ENCODE measurements at places on chromosomes 6 and 20.
A peak's percentile ranks its signal among the peaks of the same experiment; 100 is the strongest.

- peak; percentile 38 for DNase-seq
These were observed 8.0 kb downstream of the TP53RK start for GRCh38 chr20:46681032-46681854.

- no peak for DNase-seq
These were observed 502.9 kb upstream of the NOX3 start for GRCh38 chr6:155958550-155958949.

DNA sequence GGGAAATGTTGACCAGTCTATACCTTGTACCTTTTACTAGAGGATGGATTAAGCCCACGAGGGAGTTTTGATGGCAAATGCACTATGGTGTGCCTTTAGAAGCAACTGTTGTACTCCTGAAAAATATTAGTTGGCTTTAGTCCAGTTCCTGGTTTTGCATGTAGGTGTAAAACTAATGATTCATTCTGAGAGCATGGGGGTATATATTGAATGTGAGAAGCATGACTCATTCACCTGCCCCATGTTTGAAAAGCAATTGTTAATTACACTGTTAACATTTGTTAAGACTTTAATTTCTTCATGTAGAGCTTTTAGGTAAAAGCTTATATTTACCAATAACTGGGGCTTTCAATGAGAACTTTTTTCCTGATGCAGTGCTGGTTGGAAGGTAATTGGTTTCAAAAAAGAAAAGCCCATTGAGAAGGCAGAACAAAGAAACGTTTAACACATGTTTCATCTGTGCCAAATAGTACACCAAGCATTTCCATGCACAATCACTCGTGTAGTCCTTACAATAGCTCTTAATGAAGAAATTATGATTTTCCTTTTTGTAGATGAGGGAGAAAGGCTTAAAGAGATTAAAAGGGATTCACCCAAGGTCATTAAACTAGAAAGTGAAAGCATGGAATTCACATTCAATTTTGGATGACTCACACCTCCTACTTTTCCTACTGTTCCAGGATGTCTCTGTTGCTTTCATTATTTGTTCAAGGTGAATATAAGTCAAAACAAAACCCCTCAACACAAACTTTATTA lies 134.1 kb downstream of the CCDC170 start:
- no peak for DNase-seq

DNA sequence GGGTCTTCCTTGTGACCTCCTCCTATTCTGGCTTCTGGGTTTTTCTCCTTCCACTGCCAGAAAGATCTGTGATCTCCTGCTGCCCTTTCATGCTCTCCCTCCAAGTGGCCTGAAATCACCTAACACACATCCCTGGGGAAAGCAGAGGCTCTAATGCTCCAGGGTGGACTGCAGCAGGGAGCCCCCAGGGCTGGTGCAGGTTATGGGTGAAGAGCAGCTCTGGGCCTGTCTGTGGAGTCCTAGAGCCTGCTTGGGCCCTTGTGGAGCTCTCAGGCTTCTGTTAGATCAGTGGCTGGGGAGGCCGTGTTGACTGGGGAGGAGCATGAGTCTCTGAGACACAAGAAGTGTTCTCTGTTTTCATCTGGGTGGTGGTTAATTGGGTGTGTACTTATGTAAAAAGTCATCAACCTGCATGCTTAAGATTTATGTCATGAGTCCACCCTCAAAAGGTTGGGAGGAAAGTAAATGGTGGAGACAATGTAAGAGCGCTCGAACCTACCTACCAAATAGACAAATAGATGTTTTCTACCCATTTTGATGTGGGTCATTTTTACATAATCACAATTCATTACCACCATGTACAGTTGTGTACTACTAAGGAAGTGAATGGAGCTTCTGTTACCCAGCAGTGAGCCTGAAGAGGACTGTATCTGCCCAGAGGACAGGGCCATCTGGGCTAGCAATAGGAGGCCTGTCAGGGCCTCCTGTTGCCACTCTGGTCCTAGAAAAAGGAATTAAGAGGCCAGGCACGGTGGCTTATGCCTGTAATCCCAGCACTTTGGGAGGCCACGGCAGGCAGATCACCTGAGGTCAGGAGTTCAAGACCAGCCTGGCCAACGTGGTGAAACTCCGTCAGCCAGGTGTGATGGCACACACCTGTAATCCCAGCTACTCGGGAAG lies 32.0 kb upstream of the RNF8 start:
- no peak for DNase-seq

DNA sequence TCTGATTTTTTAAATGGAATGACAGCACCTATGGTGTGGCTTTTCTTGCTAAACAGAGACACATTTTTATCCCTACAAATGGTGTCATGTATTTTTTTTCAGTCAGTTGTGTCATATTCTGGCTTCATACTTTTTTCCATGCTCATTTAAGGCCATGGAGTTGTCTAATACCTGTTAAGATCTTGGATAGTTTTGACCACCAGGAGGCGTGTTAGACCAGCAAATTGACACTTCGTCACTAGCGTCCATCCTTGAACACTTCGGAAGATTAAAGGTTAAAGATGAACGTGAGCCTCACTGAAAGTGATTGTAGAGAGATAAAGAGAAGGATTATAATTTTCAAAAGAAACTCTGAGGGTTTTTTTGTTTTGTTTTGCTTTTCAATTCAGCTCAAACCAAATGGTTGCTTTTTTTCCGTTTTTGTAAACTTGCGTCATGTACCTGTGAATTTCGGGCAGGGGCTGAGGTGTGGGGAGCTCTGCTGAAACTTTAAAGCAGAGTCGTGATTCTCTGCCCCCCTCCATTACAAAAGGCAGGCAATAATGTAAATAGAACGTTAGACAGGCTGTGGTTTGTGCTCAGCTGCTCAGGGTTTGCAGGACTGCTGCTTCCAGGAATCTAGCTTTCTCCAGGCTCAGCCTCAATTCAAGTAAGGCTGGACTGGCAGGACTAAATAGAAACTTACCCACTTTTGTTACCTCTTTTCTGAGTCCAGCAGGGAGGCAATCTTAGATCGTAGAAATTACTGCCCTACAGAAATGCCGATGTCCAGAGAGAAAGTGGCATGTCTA lies 245.1 kb downstream of the FOXA2 start:
- DNase-seq = no peak

GRCh38 chr6:125769147-125769783 lies 19.8 kb downstream of the HEY2 start:
- DNase-seq = no peak

- no peak for DNase-seq
These were observed 235.8 kb downstream of the SMOC2 start for GRCh38 chr6:168676552-168677322.

DNA sequence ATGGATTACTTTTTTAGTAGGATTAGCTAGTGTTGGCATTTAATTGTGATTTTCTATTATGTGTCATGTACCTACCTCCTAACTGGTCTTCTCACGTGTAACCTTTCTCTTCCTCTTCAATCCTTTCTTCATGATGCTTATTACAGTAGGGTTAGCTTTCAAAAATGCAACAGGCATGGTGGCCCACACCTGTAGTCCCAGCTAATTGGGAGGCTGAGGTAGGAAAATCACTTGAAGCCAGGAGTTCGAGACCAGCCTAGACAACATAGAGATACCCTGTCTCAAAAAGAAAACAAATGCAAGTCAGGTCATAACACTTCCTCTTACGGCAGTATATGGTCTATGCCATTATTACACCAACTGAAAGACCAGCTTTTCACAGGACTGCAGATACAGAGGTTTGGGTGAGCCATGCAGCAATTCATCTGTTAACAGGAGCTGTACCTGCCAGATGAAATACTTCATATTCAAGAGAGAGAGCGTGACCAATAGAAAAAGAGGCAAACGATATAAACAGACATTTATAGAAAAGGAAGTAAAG lies 195.0 kb downstream of the TMEM242 start:
- DNase-seq = no peak

DNA sequence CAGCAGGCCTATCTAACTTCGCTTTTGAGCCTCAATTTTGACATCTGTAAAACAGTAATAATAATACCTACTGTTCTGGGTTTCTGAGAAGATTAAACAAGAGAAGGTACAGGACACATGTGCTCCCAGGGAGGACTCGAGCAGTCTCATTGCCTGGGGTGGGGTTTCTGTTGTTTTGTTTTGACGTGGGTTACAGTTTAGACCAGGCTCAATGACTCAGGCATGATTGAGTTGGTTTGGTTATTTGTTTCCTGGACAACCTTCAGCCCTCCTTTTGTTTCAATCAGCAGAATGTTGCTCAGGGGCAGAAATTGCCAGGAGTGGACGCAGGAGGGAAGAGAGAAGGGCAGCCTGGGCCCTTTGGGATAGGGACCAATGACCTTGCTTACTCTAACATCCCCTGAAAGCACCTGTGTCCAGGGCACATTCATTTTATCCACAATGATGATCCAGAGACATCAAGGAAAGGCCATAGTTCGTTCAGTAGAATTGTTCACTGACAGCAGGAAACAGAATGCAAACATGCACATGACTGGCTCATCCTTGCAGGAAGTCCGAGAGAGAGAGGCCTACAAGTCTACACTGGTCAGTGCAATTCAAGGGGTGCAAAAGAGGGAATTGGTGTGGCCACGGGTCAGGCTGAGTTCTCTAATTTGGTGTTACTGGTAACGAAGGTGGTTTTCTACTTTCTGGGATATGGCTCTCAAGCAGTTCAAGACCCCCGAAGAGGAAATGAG lies 74.5 kb upstream of the MRPS10 start:
- DNase-seq = no peak

DNA sequence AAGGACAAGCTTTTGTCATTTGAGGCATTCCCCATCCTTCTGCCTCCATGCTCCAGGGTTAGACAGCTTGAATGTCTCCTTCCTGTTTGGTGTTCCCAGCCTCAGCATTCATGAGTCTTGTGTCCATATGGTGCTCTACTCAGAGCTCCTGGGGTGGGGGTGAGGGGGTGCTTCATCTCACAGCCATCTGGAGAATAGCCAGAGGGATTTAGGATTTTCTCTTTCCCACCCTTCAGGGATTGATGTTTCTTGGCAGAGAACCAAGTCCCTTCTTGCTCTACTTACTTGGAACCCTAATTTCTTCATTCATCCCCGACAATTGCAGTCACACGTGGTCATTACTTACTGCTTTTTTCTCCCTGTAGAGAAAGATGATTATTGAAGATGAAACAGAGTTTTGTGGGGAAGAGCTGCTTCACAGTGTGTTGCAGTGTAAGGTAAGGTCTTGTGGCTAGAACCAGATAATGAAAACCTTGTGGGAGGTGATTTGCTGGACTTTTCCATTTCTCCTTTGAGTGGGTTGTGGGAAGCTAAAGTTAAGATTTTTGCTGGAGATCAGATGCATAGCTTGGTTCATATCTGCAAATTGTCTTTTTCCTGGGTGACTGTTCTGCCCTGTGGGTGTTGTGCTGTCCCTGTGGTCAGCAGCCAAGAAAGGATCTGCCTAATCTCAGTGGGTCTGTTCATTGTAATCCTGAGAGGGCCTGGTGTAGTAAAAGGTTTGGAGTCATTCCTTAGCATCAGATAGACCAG lies 18.6 kb downstream of the CMTR1 start:
- DNase-seq = no peak

- DNase-seq = no peak
These were observed 104.4 kb upstream of the SALL4 start for GRCh38 chr20:51906679-51907078.

GRCh38 chr6:157539900-157540752 lies 159.1 kb downstream of the ZDHHC14 start:
- DNase-seq = no peak

- DNase-seq = no peak
These were observed 37.0 kb upstream of the SAMHD1 start for GRCh38 chr20:36988494-36988966.
